ENCODE measurements at places on chromosomes 5 and 9.

DNA sequence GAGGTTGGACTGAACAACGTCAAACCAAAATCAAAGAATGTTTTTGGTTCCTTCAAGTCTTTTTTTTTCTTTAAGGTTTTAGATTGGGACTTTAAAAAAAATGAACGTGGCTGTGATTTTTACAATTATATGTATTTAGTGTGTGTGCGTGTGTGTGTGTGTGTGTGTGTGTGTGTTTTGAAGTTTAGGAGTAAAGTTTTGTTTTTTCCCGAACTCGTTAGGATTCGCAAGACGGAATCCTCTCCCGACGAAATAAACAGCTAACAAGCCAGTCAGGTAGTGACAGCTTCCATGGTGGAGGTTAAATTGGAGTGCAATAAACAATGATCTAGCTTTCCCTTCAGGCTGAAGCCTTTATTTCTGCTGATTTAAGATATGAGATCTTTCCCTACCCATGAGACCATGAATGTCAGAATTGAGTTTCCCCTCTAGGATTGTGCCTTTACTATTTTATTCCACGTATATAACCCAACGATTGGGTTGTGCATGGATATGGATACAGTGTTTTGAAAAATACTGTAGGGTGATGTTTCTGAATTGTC lies 1.2 kb downstream of the KIAA1958 start:
- DNase-seq: peak; percentile 5

- no peak for DNase-seq
Measured at GRCh38 chr5:1037123-1037670, 28.6 kb downstream of the NKD2 start.

DNA sequence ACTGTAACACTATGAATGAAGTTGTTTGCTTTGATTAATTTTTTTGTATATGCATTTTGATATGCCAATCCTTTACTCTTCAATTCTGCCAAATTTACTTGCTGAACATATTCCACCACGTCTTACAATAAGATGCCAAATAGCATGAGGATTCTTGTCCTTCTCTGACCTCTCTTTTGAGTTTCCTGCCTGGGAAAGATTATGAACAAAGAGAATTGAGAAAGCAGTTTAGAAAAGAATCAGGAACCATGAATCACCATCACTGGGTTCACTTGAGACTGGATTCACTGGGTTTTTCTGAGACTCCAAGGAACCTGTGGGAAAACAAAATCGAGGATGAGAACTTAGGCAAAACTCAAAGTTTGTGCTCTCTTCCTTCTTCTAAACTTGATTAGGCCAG lies 256.5 kb downstream of the CETN3 start:
- no peak for DNase-seq

GRCh38 chr9:115596021-115596745 lies 478.2 kb upstream of the TNC start:
- no peak for DNase-seq

GRCh38 chr5:81424728-81425127 lies 30.8 kb upstream of the ACOT12 start:
- DNase-seq: no peak

DNA sequence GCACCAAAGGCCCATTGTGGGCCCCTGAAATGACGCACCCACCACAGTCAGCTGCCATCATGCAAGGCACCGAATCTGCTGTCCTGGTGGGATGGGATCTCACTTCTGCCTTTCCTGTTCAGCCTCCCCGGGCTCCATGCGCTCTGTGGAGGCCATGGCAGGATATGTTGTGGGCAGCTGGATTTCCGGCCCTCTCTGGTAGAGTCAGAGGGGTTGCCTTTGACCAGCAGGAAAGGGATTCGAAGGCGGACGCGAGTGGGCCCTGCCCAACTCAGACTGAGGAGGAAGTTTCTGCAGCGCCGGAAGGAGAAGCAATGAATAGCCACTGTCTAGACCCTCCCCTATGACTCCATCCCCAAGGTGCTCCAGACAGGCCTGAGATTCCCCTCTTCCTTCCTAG lies 35.5 kb downstream of the GADD45G start:
- no peak for DNase-seq

- DNase-seq: no peak
Measured at GRCh38 chr9:95757439-95757838, 118.1 kb upstream of the ERCC6L2 start.

GRCh38 chr9:21542787-21543186 lies 60.7 kb upstream of the IFNE start:
- no peak for DNase-seq

DNA sequence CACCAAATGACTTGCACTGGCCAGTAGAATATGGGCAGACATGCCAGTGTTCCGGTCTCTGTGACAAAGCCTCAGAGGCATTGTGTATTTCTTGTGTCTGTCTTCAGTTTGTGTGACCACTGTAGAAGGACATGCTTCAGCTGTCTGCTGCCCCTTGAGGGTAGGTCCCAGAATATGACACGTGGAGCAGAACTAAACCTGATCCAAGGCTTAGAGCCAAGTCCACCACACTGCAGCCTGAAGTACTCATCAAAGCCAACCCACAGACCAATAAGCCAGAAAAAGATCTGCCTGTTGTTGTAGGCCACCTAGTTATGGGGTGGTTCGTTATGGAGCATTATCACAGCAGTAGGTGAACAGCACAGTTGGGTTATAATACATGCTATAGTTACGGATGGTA lies 468.9 kb downstream of the PSAT1 start:
- no peak for DNase-seq

GRCh38 chr5:34003941-34004340 lies 3.9 kb downstream of the AMACR start:
- no peak for DNase-seq

DNA sequence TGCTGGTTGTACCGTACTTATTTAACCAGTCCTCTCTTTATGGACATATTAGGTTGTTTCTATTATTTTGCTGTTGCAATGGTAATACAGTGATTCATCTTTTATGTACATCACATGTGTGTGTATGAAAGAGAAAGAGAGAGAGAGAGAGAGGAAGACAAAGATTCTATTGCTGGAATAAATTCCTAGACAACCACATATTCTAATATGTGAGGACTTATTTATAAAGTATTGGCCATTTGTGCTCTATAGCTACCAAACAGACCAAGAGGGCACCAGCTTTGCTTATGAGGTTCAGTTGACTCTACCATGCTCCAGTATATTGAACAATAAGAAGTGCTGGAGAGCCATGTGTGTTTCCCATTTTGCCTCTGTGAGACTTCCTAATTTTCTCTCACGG lies 513.5 kb downstream of the DMAC1 start:
- no peak for DNase-seq

DNA sequence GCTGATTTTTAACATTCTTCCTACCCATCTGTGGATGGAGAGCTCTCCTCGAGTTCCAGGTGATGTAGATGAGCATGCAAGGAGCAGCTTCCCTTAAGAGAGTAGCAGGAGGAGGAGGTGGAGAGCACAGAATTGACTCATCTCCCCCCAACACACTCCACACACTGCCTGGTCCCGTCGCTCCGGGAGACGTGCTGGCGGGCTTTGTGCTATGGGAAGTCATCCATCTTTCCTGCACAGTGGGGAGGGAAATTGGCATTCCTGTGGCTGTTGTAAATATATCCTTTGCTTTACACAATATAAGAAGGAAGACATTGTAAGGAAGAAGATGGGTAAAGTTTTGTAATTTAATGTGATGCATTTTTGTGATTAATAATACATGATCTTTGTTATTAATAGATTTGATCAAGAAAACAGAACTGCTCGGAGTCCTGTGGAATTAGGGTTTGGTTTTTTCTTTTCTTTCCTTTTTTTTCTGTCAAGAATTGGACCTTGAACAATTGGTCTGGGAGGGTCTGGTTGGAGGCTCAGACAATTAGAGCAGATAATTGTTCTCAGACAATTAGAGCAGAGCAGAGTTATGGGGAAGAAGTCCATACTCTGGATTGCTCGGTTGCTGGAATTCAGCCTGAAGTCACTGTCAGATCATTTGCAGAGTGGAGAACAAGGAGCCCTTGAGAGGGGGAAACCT lies 297.8 kb downstream of the GADD45G start:
- peak; percentile 60 for DNase-seq

DNA sequence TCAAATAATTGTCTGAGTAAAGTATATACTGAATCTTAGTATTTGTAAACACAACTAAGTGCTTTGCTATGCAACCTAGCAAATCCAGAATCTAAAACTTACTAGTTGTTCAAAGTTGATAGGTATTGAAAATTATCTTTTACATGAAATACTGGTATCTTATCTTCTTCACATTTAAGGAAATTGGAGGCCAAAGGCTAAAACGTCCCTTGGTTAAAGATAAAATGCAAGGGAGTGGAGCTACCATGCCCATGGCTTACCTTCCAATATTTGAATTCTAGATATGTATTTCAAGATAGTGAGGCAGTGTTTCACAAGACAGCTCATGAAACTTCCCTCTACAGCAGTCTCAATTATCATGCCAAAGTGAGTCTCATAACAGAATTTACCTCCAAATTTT lies 373.5 kb downstream of the KIAA0825 start:
- no peak for DNase-seq

DNA sequence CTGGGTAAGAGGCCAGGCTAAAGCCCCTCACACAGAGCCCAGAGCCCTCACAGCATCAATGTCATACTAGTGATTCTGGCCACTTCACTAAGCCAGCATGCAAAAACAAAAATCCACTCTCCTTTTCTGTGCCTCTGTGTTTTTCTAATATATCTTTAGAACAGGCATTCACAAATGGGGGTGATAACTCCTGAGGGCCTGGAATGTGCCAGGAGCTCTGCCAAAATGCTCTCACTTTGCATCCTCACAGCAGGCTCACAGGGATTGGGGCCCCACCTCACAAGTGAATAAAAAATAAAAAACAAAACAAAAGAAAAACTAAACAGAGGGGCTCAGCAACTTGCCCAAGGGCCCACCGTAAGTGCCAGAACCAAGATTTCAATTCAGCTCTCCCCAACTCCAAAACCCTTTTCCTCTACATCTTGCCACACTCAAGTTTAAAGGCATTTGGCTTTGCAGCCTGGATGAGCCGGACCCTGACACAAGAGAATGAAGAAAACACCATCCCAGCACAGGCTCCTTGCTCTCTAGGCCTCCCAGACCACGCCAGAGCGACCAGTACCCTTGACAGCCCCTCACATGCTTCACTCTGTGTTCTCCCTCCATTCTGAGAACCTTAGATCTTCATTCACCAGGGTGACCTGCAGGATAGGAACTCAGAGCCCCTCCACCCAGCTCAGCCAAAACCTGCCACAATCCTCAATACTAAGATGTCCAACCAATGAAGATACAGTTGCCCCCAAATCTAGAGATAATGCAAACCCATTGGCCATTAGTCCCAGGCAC lies 51.3 kb downstream of the SAXO1 start:
- no peak for DNase-seq

GRCh38 chr9:135479469-135480052 lies at the start of gene PPP1R26:
TSS of gene PPP1R26 (plus strand) at chr9:135479782. CDS start at chr9:135484511, 4,729 bp downstream.
- peak; percentile 66 for DNase-seq

DNA sequence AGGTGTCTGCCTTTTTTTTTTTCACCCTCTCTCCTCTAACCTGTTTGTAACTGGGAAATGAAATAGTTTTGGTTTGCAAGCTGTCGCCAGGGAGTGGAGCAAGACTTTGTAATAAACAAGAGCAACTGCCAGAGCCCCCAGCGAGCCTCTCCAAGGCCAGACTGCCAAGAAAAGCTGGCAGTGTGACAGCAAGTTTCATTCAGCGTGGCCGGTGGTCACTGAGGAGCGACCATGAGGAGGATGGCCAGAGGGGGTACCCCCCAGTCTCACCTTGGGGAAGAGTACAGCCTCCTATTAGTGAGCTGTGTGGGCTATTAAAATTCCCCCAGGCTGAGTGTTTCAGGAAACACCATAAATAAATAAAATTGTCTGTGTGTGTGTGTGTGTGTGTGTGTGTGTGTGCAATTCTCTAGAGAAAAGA lies 49.9 kb downstream of the ZFAND5 start:
- DNase-seq: peak; percentile 52

DNA sequence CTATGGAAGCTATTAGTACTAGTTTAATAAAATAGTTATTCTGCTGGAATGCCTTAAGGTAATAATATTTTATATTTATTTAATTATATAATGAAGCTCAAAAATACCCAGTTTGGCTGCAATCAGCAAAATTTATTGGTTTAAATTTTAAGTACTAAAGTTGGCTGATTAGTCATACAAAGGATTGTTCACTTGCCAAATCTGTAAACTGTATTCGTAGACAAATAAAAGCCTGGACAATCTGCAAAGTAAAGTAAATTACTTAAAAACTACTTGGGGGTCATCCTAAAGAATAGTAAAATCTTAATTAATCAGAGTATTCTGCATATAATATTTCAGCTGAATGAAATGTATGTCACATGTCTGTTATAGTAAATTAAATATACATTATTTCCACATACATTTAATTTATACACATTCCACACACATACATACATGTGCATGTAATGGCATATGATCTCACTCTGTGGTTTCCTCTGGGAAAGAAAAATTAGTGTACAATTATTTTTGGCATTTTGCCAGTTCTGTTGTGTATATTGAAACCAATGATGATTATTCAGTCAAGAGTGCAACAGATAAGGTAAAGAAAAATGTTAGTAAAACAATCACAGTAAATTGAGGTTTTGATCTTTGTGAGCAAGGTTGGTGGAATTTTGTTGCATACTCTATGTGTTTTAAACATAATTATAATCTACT lies 455.9 kb downstream of the CDH9 start:
- DNase-seq: no peak

DNA sequence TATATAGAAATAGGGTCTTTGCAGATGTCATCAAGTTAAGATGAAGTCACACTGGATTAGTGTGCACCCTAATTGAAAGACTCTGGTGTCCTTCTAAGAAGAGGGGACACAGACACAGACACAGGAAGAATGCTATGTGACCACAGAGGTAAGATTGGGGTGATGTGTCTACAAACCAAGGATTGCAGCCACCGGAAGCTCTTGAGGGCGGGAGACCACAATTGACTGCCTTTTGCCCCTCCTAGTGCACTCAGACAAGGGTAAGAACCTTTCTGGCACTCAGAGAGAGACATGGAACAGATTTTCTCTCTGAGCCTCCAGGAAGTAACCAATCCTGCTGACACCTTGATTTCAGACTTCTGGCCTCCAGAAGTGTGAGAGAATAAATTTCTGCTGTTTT lies 51.2 kb upstream of the ARAP3 start:
- DNase-seq: no peak

DNA sequence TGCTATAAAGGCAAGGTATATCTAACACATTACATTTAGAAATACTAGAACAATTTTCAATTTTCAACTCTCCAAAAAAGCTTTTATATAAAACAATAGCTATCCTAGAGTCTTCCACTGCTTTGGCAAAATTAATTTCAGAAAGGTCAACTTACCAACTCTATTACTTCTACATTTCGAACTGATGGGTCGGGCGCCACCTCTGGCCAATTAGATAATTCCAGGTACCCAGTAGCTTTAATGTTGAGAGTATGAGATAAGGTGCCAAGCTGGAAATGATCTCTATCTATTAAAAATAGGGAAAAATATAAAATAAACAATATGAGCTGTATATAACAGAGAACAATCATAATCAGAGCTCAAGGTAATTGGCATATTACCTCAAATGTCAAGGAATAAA lies 166.6 kb downstream of the AP3B1 start:
- no peak for DNase-seq

GRCh38 chr5:150180241-150181026 lies 9.4 kb upstream of the SLC6A7 start:
- no peak for DNase-seq

GRCh38 chr9:70011366-70011765 lies 32.3 kb upstream of the MAMDC2 start:
- no peak for DNase-seq
